Mucosa of descending colon (tissue), 3 donors: ENCODE measurements at places on chromosomes 12 and 14.

DNA sequence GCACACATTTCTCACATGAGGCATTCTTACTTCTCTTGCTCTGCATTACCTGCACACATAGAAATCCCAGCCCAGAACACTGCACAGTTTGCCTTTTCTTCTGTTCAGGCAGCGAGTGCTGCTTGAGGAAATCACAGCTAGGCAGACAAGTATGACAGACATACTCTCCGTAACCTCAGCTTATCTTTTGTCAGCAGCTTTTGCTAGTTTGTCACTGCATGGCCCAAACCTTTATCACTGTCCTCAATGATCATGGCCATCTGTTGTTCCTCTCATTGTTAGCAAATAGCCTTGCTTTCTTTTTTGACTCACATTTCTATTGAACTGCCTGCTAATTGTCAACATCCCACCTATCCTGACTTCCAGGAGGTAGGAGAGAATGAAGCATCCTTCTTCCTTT, 5.3 kb downstream of the ZNF10 start:
- no peak for DNase-seq

- DNase-seq: no peak
Measured at GRCh38 chr12:62848418-62848817, 86.5 kb downstream of the PPM1H start.

DNA sequence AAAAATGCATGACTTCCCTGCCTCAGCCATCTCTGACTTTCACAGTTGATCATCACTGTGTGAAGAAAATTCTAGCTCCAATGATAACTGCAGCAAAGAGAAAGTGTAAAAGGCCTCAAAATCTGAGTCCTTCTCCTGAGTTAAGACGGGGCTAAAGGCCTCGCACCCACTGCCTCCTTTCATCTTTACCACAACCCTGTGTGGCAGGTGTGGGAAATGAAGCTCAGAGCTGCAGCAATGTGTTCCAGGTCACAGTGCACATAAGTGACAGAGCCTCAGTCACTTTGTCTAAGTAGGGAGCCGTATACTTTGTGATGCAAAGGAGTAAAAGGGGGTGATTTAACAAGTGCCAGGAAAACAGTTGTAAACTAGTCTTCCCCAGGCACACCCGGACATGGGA, 144.7 kb upstream of the TMCC3 start:
- DNase-seq: no peak

GRCh38 chr12:25025260-25025659, 76.4 kb upstream of the BCAT1 start:
- no peak for DNase-seq

DNA sequence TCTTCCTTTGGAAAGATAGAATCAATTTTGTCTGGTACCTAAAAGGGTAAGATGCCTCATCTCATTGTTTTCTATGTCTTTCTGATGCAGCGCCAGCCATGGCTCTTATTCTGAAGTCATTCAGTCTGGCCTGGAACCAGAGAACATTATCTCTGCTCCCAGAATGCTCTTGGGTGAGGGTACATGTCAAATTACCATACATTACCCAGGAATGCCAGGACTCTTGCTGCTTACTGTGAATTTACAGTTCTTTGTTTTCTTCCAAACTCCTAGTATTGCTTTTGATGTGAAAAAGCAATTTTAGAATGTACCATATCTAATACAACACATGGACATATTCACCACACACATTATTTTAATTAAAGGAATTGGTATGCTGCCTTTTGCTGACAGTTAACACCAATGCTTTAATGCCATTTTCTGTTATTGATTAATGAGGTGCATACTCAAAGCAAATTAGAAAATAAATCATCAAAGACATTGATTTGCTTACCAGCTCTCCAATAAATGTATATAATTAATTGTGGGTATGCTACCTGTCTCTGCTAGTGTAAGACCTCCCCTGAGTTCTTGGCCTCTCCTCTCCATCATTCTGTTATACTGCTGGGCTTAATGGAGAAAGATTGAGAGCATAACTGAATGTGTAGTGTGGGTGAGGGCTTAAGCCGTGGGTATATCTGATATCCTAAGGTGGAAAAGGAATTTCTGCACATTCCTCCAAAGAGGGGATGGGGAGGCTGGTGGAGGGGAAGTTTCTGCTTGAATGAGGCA, 337.7 kb downstream of the C12orf75 start:
- DNase-seq: no peak

- DNase-seq: no peak
Measured at GRCh38 chr12:81417056-81417455, 339.2 kb downstream of the ACSS3 start.

DNA sequence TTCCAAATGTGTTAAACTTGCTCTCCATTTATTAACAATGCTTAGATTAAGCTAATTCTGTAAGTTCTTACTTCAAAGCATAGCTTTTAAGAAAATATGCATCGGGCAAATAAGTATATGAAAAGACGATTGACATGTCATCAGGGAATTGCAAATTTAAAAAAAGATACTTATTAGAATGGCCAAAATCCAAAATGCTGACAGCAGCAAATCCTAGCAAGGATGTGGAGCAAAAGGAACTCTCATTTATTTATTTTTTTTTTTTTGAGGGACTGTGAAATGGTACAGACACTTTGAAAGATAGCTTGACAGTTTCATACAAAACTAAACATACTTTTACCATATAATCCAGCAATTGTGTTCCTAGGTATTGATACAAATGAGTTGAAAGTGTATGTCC, 779.5 kb upstream of the MDGA2 start:
- DNase-seq: no peak

DNA sequence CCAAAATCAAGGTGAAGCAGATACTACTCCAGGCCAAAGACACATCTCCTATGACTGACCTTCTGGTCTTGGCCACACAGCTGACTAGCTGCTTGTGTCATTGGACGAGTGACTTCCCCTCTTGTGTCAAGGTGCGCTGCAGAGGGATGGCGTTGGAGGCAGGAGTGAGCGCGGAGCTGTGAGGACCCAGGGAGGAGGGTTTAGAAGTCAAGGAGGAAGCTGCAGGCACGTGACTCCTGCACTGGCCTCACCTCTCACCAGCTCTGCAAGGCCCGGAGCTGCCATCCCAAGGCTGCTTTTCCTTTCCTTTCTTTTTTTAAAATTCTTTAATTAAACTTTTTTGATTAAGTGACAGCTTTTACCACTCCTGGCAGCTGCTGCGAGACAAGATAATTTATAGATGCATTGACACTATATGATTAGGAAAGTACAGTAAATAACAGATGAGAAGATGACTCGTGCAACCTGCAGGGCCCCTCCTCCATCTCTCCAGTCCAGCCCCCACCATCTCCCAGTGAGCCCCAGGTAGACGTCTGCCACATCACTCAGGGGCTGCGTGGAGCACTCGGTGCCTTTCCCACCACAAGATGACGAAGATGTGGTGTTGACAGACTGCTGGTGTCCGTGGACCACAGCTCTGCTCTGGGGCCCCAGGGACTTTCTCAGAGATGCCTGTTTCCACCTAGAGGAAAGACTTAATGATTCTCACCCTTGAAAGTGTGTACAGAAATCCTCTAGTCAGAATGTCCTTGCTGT, 350.6 kb downstream of the CACNA1C start:
- no peak for DNase-seq

DNA sequence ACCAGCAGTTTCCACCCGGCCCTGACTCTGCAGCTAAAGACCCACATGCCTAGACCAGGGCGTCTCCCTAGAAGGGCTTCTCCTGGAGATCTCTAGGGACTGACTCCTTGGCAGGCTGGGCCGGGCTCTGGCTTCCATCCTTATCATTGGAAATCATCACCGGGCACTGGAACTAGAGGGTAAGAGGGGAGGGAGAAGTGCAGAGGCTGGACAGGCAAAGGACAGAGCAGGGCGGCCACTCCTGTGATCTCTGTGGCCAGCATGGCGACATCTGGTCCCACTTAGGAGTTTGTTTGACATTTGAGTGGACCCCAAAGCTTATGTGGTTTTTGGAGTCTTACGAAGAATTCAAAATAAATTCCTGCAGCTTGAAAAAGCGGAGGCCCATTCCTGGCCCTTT, 7.1 kb downstream of the LTBP2 start:
- no peak for DNase-seq
